ENCODE measurements at places on chromosomes 12 and 14. TPM values are rescaled to one million over a fixed set of nuclear protein-coding genes. Genes with fewer than 3 reads are reported as not detected.

The SLC25A47 gene
- 0.52 TPM for total RNA-seq

The MYO1H gene
- total RNA-seq: not detected

The C12orf54 gene
- not detected for total RNA-seq

The ACOT4 gene
- total RNA-seq: 0.52 TPM

The LYZ gene
- total RNA-seq: 34.4 TPM

The CCDC175 gene
- total RNA-seq: not detected

The SLCO1B1 gene
- total RNA-seq: not detected

The RXYLT1 gene
- total RNA-seq: 8.9 TPM

The LTB4R2 gene
- 1.6 TPM for total RNA-seq

The BDKRB2 gene
- total RNA-seq: 2.6 TPM

Measured in skeletal muscle tissue (tissue), 5 donors.